ENCODE measurements at places on chromosomes 12 and 14.

DNA sequence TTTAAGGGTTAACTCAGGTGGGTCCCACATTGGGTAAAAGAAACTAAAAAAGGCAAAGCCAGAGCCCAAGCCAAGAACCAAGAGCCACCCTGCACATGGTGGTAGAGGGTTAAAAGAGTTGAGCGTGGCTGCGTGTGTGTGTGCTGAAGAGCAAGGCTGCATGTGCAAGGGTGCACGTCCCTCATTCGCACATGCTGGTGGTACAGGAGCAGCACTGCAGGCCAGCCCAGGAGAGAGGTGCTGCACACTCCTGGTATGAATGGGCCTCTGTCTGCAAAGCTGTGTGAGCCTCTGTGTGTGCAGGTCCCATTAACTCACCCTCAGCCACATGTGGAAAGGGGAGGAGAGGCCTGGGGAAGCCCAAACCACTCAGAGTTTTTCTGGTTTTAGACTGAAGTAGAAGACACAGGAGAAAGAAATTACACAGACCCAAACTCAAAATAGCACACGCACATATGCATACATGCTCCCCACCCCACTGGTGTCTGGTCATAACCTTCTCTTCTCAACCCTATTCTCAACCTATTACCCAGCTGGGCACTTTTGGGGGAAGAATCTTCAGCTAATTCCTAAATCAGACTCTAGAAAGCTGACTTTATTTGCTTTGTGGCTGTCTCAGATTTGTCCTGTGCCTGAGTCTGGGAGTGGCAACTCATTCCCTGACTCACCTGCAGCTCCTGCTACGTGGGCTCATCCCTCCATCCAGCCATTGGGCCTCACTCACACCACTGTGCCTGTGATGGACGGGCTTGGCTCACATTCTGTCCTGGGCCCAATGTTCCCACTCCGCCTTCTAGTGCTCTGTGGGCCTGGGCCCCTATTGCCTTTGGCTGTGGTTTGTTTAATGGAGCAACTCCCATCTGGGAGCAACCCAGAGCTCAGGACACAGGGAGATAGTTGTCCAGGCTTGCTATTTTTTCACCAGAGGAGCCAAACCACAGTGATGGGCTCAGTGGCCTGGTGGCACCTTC lies 30.8 kb upstream of the COL2A1 start:
- no peak for DNase-seq

DNA sequence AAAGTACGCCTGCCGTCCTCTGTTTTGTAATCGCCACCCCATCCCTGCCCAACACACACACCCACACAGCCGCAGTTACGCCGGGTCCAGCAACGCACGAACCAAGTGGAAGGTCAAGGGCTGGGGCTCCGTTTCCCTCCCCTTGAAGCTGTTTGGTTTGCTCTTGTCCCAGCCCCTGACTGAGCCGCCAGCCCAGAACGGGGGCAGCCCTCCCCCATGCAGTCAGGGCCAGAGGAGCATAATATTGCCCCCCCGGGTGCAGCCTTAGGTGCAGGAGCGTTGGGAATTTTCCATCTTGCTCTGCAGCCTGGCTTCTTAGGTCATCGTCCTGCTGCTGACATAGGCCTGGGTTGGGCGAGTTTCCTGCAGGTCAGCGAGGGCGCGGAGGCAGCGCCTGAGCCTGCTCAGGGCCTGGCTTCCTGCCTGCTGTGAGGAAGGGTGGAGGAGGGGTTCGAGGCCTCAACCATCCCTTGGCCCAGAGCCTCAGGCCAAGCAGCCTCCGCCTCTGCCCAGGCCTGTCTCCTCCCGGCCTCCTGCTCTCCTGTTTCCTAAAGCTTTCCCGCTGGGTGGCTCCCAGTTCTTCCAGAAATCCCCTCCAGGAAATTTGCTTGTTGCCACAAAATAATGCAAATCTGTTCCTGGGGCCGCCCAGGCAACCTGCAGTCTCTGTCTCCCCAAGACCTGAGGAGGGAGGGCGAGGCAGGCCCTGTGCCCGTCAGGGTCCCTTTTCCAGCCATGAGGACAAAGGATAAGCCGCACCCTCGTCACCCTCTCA lies 44.5 kb downstream of the PSMA6 start:
- no peak for DNase-seq

DNA sequence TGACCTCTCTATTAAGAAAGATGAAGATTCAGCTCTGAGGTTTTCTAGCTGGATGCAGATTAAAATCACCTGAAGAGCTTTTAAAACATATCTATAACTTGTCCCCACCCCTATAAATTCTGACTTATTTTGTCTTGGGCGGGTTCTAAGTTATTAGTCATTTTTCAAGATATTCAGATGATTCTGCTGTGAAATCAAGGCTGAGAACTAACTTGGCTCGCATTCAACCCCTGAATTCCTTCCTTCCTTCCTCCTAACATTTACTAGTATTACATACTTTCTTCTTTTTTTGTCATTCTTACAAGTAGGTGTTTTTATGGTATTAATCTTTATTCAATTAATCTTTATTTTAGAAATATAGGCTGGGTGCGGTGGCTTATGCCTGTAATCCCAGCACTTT lies 55.4 kb downstream of the SSPN start:
- DNase-seq: no peak

DNA sequence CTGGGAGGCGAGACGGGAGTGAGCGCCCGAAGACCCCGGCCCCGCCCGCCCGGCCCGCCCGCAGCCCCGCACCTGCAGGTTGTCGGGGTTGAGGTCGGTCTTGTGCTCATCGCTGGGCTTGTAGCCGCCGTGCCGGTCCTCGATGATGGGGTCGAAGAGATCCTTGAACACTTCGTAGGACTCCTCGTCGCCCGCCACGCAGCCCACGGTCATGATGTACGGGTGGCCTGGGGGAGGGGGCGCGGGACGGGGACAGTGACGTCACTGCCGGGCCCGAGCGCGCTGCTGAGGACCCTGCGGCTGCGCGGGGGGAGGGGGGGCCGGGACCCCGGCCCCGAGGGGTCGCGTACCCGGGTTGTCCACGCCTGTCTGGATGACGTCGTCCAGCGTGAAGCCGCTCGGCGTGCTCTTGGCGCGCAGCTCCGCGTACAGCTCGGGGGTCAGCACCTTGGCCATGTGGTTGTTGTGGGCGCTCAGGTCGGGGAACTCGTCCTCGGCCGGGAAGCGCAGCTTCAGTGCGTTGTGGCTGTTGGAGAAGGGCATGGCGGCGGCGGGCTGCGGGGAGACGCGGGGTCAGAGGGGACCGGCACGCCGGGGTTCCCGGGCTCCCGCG lies 573 bp downstream of the CKB start:
- no peak for DNase-seq

GRCh38 chr14:22753586-22753985 lies 12.9 kb upstream of the OXA1L start:
- DNase-seq: no peak

DNA sequence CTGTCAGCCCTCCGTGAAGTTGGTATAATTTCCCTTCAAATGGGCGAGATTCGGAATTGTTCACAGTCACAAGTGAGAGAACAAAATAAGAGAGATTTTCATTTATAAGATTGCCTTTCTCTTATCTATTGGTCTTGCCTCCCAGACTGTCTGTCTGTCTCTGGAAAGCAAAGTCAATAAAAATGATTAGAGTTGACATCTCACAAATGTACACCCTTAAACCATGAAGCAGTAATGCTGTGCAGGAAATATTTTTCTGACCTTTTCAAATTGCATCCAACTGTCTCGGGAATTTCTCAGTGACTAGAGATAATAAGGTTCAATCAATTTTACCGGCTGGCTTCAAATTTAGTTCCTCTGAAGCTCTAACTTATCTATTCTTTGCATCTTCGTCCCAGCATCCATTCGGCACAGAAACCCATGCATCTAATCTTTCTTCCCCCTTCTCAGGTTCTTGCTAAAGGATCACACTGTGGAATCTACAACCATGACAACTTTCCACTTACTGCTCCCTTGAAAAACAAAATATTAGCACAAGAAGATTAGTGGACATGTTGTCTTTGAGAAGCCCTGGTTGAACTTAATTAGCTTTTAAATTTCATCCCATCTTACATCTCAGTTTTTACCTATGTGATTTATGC lies 93.1 kb downstream of the RMST start:
- no peak for DNase-seq

DNA sequence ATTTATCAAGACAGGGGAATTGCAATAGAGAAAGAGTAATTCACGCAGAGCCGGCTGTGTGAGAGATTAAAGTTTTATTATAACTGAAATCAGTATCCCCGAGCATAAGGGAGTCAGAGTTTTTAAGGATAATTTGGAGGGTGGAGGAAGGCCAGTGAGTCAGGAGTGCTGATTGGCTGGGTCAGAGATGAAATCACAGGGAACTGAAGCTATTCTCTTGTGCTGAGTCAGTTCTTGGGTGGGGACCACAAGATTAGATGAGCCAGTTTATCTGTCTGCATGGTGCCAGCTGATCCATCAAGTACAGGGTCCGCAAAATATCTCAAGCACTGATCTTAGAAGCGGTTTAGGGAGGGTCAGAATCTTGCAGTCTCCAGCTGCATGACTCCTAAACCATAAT lies 96.6 kb downstream of the CCDC60 start:
- DNase-seq: no peak

DNA sequence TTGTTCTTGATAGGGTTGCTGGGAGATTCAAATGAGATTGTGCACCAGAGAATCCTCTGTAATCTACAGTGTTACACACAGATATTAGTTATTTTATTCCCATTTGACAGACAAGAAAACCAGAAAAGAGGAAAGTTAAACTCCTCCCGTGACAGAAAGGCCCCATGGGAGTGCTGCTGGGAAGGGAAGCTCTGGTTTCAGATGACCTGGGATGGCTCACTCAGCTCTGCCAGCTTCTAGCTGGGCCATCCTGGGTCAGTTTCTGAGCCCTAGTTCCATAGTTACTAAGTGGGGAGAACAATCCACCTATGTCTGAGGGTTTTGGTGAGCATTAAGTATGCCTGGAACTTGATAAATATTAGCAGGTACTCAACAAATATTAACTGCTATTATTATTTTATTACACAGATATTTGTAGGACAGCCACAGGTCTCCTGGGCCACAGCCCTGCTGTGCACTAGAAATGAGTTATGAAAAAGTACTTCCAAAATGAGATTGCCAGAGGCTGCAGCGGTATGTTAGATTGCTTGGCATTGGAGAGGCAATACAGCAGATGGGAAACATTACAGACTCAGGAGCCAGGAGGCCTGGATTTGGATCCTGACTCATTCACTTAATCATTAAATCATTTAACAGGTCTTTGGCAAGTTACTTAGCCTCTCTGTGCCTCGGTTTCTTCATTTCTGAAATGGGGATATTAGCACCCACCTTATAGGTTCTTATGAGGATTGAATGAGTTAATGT lies 47.1 kb upstream of the STON2 start:
- no peak for DNase-seq

- no peak for DNase-seq
Measured at GRCh38 chr12:69112616-69113015, 126.8 kb upstream of the CPSF6 start.

DNA sequence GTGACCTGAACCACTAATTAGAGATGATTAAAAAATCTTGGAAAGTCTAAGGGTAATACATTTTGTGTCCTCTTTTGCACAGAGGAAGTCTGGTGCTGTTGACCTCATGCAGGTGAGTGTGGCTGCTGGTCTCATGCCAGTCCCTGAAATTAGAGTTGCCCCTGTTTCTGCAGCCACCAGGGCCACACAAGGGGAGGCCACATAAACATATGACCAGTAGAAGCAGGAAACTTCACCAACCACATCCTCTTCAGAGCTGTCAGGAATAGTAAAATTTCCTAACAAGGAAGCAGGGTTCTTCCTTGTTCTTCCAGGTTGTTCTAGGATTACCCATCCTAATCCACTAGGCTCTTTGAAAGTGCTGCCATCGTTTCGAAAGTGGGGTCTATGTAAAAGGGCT lies 28.3 kb downstream of the PSMA6 start:
- DNase-seq: no peak

DNA sequence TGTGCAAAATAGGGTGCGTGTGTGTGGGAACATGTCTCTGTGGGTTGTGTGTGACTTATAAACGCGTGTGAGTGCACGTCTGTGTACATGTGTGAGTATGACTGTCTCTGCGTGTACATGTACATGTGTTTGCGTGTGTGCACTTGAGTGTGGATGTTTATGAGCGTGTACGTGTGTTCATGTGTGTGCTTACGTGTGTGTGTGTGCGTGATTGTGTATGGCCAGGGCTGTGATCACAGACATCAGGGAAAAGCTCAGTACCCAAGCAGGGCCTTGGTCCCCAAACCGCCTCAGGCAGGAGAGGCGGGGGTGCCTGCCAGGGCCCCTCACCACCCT lies 326.3 kb upstream of the DIO3 start:
- DNase-seq: no peak

- peak; percentile 1 for DNase-seq
Measured at GRCh38 chr14:35470755-35471154, 63.2 kb upstream of the INSM2 start.

- no peak for DNase-seq
Measured at GRCh38 chr12:107263980-107264379, 170.6 kb upstream of the CRY1 start.

DNA sequence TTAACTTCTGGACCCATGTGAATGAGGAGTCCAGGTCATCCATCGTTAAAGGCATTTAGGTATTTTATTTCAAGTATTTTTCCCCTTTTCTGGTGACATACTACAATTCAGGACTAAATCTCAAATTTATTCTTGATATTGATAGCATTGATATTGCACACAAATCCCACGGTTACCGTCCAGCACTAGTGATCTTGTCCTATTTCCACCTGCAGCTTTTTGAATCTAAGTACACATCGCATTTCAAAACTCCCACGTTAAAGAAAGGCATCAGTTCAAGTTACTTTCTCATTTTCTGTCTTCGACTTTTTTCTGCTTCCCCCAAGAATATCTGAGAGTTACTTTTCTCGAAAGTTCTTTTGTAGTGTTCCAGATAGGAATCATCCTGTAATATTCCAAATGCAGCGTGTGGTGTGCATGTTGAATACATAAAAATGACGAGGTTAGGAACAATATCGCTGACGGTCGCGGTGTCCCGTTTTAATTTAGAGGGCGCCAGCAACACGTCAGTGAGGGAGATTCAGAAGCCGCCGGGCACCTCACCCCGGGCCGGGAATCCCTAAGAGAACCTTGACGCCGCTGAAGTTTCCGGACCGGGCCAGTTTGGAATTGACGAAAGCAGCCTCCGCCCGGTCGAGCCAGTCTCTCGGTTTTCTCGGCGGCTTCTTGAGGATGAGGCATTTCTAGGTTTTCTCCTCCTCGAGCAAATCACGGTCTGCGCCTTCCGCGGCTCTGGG lies 569 bp upstream of the RGS6 start:
- DNase-seq: no peak

- DNase-seq: no peak
Measured at GRCh38 chr12:124543590-124544310, 23.7 kb downstream of the NCOR2 start.

DNA sequence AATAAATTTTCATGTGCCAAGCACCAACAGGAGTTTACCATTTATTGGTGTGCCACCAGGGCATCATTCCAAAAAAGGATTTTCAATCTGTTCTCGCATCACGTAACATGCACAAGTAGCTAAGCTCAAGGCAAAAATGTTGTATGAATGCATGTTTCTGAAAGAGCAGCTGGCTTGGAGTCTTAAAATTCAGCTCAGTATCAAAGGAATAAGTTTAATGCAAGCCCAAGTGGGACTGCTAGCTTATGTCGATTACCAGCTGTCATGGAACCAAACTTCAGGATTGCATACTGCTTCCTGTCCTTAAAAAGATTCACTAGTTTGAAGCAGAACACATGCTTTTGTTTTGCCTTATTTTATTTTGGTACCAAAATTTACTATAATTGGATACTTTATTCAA lies 437.0 kb downstream of the FSCB start:
- DNase-seq: no peak

- no peak for DNase-seq
Measured at GRCh38 chr12:90546511-90546910, 408.5 kb downstream of the CCER1 start.
